ENCODE measurements at places on chromosomes 2 and 18.

- DNase-seq, result no peak
Observed at GRCh38 chr2:107132070-107132469, 246.1 kb upstream of the ST6GAL2 start.

DNA sequence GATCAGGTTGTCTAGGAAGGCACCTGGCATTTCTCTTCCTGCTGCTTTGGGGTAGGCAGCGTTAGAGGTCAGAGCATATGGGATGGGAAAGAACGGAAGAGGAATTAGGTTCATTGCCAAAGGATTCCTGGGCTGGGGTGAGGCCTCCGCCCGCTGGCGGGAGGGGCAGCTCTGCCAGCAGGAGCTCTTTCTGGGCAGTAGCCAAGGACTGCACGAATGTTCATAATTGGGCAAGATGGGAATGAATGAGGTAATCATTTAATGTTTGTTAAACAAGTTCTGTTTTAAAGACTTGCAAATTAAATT lies 253.9 kb downstream of the AGAP1 start:
- DNase-seq, result no peak

GRCh38 chr2:1567556-1568344 lies 154.5 kb downstream of the TPO start:
- DNase-seq, result no peak

- no peak for DNase-seq
Observed at GRCh38 chr2:175737722-175738361, 264.2 kb downstream of the LNPK start.

GRCh38 chr18:48709371-48710062 lies 170.7 kb downstream of the CTIF start:
- no peak for DNase-seq

DNA sequence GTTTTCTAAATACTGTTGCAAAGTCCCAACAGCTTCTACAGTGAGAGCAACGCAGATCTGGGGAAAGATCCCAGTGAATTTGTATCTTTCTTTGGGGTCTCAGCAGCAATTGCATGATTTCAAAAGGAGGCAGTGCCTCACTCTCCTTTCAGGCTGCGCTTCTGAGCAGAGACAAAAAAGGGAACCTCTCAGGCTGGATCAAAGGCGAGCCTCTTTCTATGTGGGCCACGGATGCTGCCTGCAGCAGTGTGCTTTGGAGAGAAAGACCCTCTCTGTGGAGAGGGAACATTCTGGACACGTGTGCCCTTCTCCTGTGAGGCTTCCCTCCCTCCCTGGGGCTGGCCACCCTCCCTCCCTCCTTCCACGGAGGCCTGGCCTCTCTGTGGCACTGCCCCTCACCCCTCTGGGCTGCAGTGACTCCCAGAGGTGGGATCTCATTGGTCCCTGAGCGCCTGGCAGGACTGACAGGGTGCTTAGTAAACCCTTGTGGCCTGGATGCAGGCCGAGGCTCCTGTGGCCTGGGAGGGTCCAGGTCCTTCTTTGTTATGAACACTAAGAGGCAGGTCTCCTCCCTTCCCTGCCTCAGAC lies 21.6 kb upstream of the PDIA6 start:
- no peak for DNase-seq

GRCh38 chr2:175027755-175028154 lies 22.6 kb upstream of the CHN1 start:
- DNase-seq, result no peak

DNA sequence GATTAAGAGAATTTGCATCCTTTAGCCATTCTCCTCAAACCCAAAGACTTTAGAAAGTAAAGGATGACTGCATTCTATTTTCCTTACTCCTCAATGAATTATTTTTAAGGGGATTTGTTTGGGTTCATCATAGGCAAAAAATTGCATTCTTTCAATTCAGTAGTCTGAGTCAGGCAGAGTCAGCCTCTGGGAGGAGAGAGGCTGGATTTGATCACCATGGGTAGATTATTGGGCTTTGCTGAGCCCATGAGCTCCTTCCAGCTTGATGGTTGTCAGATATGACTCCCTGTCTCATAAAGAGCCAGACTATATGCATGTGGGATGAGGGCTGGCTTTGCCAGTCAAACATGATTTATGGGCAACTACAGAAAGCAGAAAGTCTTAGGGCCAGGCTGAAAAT lies 101.2 kb downstream of the KCNS3 start:
- no peak for DNase-seq

DNA sequence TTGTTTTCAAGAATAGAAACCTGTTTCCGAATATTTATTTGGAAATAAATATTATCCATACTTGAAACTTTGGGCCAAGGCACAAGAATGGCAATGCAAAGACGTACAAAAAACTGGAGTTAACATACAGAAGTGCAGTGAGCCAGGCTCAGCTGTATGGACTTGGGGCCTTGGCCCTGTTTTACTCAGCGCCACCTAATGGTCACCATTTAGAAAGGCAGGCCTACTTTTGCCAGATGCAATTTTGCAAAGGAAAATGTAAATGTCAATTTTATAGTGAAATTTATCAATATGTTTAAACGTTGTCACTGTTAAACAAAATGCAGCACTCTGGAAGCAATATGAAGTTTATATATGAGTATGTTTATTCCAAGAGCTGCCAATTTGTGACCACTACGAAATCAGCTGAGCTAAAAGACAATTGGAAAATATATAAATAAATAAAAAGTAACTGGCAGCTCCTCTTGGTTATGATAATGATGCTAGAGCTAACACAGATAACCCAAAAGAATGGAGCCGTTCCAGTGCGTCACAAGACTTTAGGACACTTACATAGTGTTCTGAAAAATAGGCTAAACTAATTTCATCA lies 155.0 kb downstream of the ARHGAP15 start:
- DNase-seq, result peak; percentile 13

GRCh38 chr2:234406085-234406484 lies 90.8 kb downstream of the ARL4C start:
- DNase-seq, result no peak

GRCh38 chr2:96484091-96484490 lies 21.1 kb downstream of the NEURL3 start:
- DNase-seq, result no peak

DNA sequence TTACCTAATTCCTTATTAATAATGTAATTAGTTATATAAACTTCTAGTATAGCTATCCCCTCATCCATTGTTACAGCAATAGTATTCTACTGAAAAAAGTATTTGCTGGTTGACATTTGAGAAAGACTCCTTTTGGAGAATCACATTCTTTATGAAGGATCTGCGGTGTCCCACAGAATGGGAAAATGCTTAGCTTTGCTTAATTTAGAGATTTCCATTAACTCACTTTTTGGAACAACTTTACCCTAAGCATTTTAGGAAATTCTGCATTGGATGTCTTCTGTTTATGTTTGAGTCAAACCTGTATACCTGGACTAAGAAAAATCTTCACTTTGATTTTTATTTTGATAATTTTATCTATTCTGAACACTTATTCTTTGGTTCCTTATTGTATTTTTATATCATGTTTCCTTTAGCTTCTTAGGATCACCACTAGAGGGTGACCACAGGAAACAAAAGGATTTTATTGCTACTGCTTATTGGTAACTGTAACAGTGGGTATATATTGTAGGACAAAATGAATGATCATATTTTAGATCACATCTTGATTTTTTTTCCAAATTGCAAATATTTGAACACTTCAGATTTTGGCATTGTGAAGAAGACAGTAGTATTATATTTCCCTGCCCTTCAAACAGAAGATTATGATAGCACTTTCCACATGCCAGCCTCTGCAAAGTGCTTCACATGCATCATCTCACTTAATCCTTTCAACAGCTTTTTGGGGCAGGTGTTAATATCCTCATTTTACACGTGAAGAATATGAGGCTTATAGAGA lies 79.6 kb downstream of the MIB1 start:
- DNase-seq, result no peak

GRCh38 chr2:159895258-159896065 lies 97.5 kb upstream of the CD302 start:
- DNase-seq, result no peak

GRCh38 chr2:33033606-33034081 lies 86.9 kb downstream of the LTBP1 start:
- no peak for DNase-seq

DNA sequence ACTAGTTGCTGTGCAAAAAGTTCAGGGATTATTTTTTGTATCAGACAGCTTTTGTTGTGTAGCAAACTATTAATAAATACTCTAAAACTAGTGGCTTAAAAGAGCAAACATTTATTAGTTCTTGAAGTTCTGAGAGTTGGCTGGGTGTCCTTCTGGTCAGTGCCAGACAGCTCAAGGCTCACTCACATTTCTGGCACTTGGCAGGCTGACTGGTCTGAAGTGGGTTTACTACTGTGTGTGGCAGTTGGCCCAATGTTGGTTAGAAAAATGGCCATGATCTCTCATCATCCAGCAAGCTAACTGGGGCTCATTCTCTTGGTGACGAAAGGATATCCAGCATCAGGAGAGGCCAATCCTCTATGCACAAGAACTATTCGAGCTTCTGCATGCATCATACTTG lies 71.4 kb upstream of the ZNF385B start:
- no peak for DNase-seq

- peak; percentile 74 for DNase-seq
Observed at GRCh38 chr2:144553379-144553778, 33.5 kb upstream of the ZEB2 start.

- DNase-seq, result no peak
Observed at GRCh38 chr2:231673348-231673770, 35.0 kb upstream of the PTMA start.

- DNase-seq, result no peak
Observed at GRCh38 chr18:10121028-10121427, 207.2 kb downstream of the VAPA start.

DNA sequence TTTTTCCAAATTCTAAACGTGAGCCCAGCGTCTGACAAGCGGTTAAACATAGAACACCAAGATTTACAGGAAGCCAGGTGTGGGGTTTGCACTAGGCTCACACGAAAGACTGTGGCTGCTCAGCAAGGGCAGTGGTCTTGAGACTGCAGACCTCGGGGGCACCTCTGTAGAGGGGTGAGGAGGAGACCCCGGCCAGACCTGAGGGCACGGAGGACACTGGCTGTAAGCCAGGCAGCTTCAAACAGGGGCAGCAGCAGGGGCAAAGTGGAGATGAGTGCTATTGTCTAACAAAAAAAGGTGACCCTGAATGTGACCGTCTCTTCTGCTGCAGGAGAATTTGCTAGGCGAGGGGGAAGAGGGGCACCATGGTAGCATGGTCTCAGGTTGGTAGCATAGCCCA lies 140.3 kb downstream of the CYP26B1 start:
- DNase-seq, result no peak

- DNase-seq, result no peak
Observed at GRCh38 chr2:5454051-5454390, 238.2 kb upstream of the SOX11 start.

- DNase-seq, result no peak
Observed at GRCh38 chr2:74571058-74571457, 16.5 kb downstream of the DOK1 start.

GRCh38 chr18:58288921-58289797 lies 245.1 kb downstream of the NEDD4L start:
- no peak for DNase-seq

GRCh38 chr2:58512878-58513277 lies 271.8 kb upstream of the FANCL start:
- no peak for DNase-seq

GRCh38 chr2:157627594-157628476 lies 829 bp downstream of the ACVR1C start:
- DNase-seq, result no peak

DNA sequence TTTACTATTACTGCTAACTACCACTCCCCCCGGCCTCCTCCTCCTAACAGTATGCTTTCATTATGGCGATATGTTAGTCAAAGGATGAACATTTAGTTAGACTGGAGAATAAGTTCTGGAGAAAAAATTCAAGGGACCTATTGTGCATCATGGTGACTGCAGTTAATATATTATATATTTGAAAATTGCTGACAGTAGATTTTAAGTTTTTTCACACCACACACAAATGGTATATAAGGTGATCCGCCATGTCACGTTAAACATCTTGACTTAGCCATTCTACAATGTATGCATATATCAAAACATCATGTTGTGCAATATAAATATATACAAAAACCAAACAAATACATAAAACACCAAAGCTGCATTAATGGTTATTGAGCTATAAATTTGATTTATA lies 873.7 kb downstream of the CNTNAP5 start:
- DNase-seq, result no peak

GRCh38 chr2:105518897-105519296 lies 120.0 kb upstream of the FHL2 start:
- no peak for DNase-seq

GRCh38 chr2:173048897-173049661 lies 26.6 kb upstream of the MAP3K20 start:
- peak; percentile 85 for DNase-seq

DNA sequence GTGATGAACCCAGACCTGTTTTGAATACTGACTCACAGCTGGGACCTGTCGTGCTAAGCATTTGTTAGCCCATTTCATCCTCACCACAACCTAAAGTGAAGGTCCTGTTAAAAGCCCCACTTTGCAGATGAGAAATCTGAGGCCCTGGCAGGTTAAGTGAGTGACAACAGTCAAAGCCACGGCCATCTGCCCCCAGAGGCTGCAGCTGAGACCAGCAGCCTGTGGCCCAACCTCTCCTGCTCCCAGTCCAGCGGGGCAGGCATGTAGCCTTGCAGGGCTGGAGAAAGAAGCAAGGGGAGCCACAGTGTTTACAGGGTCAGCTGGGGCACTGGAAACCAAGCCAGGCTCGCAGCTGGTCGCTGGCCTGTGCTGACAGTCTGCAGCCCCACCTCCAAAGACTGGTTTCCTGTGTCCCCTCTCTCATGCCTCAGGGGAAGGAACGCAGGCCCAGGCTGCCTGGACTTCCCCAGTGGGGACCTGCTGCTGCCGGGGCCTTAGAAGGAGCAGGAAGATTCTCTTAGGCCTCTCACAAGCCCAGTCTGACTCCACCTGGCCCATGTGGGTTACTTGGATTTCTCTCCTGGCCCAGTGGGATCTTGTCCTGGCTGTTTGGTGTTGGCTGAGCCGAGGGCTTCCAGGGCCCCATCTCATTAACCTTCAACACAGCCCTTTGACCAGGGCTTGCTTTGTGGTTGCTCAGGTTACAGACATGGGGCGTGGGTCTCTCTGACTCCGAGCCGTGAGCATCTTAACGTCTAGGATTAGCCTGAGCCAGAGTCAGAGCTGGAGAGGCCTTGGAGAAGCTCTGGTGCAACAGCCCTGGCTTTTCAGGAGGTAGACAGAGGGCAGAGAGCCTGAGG lies 1.7 kb downstream of the INPP5D start:
- no peak for DNase-seq

GRCh38 chr2:38073211-38074057 lies 2.5 kb downstream of the CYP1B1 start:
- no peak for DNase-seq

All from smooth muscle cell of the brain vasculature (primary cell).